ENCODE measurements at places on chromosomes 5 and 9. TPM values are rescaled to one million over a fixed set of nuclear protein-coding genes. Genes with fewer than 3 reads are reported as not detected.

Gene PCDHB16
- 2.0 TPM for total RNA-seq

- DNase-seq = no peak
- H3K27me3 ChIP-seq = no peaks in the 10 kb centered on the region
- no peak overlapping the region for H3K27ac ChIP-seq
- H3K4me1 ChIP-seq = no peaks in the 10 kb centered on the region
- H3K36me3 ChIP-seq = no peaks in the 10 kb centered on the region
- H3K4me3 ChIP-seq = no peak overlapping the region
Observed at GRCh38 chr9:92429836-92430235, 5.6 kb upstream of the OMD start.

Gene PRDM9
- total RNA-seq = not detected

- DNase-seq = no peak
- no peaks in the 10 kb centered on the region for H3K27me3 ChIP-seq
- H3K4me1 ChIP-seq = peaks cover 15% of the 10 kb centered on the region
- no peak overlapping the region for H3K4me3 ChIP-seq
- H3K36me3 ChIP-seq = no peaks in the 10 kb centered on the region
Observed at GRCh38 chr9:36576866-36577265, 4.2 kb downstream of the MELK start.

DNA sequence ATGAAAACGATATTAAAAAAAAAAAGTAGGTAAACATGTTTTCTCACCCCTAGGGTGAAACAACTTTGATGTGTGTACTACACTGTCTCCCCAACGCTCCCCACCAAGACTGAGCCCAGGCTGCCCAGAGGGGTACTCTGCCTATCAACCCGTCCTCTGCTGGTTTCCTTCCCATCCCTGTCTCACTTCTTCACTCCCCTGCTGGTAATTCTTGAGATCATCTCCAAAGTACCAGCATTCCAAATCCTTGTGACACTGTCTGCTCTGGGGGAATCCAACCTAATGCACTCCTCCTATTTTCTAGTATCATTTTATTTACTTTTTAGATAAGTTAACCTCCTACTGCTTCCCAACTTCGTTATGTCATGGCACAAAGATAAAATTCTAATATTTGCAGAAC is 6.3 kb upstream of the APTX start:
- no peak for DNase-seq
- H3K4me3 ChIP-seq = no peak overlapping the region
- no peaks in the 10 kb centered on the region for H3K4me1 ChIP-seq
- no peaks in the 10 kb centered on the region for H3K27me3 ChIP-seq
- no peak overlapping the region for H3K27ac ChIP-seq
- H3K36me3 ChIP-seq = no peaks in the 10 kb centered on the region

DNA sequence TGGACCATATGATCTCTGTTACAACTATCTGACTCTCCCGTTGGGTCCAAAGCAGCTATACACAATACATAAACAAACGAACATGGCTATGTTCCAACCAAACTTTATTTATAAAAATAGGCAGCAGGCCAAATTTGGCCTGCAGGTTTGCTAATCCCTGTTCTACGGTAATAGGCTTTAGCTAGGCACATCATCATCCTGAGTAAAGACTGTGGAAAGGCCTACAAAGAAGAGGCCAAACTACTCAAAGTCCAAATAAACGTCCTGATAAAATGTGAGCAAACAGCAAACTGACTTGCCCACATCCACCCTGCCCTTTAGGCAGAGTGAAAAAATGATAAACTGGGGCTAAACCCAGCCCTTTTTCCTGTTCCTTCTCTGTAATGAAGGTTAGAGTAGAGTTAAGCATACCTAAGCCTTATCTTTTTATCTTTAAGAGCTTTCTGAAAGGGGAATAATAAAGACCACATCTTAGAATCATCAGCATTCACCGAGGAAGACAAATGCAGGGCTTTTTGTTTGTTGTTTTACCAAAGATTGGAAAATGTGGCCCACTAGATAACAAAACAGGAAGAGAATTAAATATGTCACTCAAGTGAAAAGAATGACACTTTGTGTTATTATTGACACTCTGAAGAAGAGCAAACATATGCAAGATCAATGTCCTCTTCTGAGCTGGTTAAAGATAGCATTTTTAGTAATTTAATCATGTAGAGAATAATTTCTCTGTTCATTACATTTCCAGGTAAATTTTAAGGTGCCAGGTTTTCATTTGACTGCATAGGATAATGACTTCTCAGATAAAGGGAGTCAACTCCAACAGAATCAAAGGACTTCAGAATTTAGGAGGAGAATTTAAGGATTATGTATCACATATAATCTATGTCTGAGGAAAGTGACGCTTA is 160.0 kb upstream of the GNA14 start:
- no peak overlapping the region for H3K4me3 ChIP-seq
- no peak overlapping the region for H3K27ac ChIP-seq
- H3K27me3 ChIP-seq = no peaks in the 10 kb centered on the region

- no peaks in the 10 kb centered on the region for H3K27me3 ChIP-seq
- no peak for DNase-seq
- H3K27ac ChIP-seq = no peak overlapping the region
Observed at GRCh38 chr9:118109542-118109941, 405.3 kb downstream of the TLR4 start.

GRCh38 chr5:113760486-113760885 is 247.0 kb downstream of the YTHDC2 start:
- DNase-seq = no peak
- no peaks in the 10 kb centered on the region for H3K36me3 ChIP-seq

- H3K36me3 ChIP-seq = no peaks in the 10 kb centered on the region
- no peaks in the 10 kb centered on the region for H3K27me3 ChIP-seq
- DNase-seq = no peak
- H3K4me3 ChIP-seq = no peak overlapping the region
- H3K4me1 ChIP-seq = no peaks in the 10 kb centered on the region
Observed at GRCh38 chr5:51806677-51807076, 423.4 kb downstream of the ISL1 start.

GRCh38 chr9:4831944-4832343 is 39.2 kb downstream of the RCL1 start:
- H3K27ac ChIP-seq = no peak overlapping the region
- no peaks in the 10 kb centered on the region for H3K4me1 ChIP-seq
- no peaks in the 10 kb centered on the region for H3K36me3 ChIP-seq
- DNase-seq = no peak
- H3K4me3 ChIP-seq = no peak overlapping the region

GRCh38 chr5:144142824-144143162 is 27.7 kb downstream of the YIPF5 start:
- no peak overlapping the region for H3K4me3 ChIP-seq
- H3K27ac ChIP-seq = no peak overlapping the region
- no peaks in the 10 kb centered on the region for H3K36me3 ChIP-seq
- H3K4me1 ChIP-seq = peaks cover 9% of the 10 kb centered on the region
- H3K27me3 ChIP-seq = no peaks in the 10 kb centered on the region
- DNase-seq = no peak

DNA sequence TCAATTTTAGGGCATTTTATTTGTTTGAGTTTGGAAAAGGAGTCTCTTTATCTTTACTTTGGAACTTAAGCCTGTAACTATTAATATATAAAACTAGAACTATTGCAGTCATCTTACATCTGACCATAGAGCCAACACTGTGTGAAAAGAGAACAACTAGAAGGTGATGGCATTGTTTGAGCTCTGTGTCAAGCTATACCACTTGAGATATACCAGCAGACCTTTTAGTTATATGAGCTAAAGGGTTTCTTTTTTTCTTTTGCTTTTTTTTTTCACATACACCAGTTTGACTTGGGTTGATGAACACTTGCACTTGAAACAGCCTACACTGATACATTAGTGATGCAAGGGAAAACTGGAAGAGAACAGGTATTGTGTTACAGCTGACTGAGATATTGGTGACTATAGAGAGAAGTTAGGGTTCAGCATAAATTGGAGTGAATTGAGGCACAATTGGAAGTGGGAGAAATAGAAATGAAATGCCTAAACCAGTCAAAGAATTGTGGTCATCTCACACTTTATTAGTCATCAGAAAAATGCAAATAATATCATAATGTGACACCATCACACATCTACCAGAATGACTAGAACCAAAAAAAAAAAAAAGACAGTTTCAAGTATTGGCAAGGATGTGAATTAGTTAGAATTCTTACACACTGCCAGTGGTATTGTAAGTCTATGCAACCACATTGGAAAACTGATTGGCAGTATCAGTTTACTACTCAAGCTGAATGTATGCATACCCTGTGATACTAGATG is 60.9 kb downstream of the ADRB2 start:
- H3K27ac ChIP-seq = no peak overlapping the region
- H3K36me3 ChIP-seq = no peaks in the 10 kb centered on the region
- no peaks in the 10 kb centered on the region for H3K27me3 ChIP-seq
- no peak overlapping the region for H3K4me3 ChIP-seq
- DNase-seq = no peak

Gene EIF4E1B
- not detected for total RNA-seq

GRCh38 chr9:136007934-136008692 is 46.9 kb upstream of the UBAC1 start:
- no peak for DNase-seq
- H3K27me3 ChIP-seq = no peaks in the 10 kb centered on the region
- peak overlapping the region; percentile 52 for H3K27ac ChIP-seq
- H3K36me3 ChIP-seq = peaks cover 10% of the 10 kb centered on the region
- H3K4me3 ChIP-seq = no peak overlapping the region

Gene ADCY2
- total RNA-seq = 0.32 TPM

DNA sequence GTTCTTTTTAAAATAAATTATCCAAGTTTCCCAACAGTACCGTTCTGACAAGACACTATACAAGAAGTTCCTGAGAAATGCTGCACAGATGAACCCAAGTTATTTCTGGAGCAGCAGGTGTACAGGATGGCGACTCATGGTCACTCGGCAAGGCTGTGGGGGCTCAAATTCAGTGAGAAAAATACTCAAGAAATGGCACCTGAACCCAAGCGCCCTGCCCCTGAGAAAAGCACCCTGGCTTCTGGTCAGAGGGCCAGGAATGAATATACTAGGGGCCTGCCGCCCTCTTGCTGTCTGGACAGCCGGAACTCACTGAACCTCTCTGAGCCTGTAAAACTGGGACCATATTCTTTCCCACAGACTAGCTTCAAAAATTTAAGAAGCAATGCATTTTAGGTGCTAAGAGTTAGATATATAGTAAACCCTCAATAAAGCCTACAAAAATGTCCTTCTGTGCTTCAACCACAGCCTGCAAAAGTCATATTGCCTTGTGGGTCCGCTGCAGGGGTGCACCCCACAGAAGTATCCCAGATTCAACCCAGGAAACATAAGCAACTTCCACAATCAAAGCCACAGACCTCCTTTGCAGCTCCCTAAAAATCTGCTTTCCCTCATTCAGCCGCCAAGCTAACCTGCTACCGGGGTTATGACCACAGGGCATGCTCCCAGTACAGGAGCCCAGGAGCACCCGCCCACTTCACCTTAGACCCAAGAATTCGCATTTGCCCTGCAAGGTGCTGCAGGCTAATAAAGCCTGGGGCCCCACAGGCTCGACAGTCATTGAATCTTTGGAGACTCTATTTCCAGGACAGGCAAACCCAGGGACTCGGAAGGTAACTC is 1.4 kb downstream of the RAPGEF1 start:
- peaks cover 51% of the 10 kb centered on the region for H3K4me1 ChIP-seq
- no peaks in the 10 kb centered on the region for H3K27me3 ChIP-seq
- DNase-seq = no peak
- H3K27ac ChIP-seq = peak overlapping the region; percentile 91

DNA sequence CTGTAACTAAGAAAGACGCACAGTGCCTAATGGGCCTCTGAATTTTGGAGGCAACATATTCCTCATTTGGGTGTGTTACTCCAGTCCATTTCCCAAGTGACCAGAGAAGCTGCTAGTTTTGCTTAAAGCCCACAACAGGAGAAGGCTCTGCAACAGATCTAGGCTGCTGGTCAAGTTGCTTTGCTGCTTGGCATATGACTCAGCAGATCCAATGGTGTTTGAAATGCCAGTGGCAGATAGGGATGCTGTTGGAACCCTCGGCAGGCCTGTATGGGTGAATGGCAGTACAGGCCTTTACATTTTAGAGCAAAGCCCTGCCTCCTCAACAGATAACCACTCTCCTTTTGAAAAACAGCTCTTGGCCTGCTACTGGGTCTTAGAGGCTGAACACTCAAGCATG is 36.2 kb upstream of the ROR2 start:
- H3K27ac ChIP-seq = no peak overlapping the region
- no peaks in the 10 kb centered on the region for H3K36me3 ChIP-seq
- DNase-seq = no peak
- H3K4me3 ChIP-seq = no peak overlapping the region
- H3K4me1 ChIP-seq = no peaks in the 10 kb centered on the region

GRCh38 chr9:119781886-119782285 is 412.7 kb upstream of the BRINP1 start:
- no peaks in the 10 kb centered on the region for H3K36me3 ChIP-seq
- H3K27me3 ChIP-seq = no peaks in the 10 kb centered on the region
- H3K4me1 ChIP-seq = no peaks in the 10 kb centered on the region
- H3K4me3 ChIP-seq = no peak overlapping the region

DNA sequence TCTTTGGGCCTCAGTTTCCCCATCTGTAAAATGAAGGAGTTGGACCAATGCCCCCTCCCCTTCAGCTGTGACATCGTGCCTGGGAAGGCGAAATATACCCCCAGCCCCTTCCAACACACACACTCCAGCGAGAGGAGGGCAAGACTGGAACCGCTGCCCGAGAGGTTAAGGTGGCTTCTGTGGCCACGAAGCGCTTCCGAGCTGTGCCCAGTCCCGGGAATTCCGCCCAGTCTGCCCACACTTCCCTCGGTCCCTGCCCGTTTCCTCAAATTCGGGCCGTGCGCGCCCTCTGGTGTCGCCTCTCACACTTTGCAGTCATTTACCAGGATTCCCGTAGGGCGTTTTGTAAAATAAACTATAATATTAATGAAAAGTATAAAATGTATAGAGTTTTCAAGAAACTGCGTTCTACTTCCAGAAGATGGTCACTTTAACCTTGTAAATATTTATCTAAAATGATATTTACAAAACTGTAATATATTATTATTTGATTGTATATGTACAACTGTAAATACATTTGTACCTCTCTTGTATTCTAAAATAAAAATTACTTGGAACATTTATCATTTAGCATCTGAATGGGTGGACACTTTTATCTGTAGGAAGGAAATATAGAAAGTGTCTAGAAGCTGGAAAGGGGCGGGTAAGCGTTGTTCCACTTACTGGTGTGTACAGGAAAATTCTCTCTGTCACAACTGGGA is 11.0 kb upstream of the EXOSC2 start:
- H3K36me3 ChIP-seq = no peaks in the 10 kb centered on the region
- peak overlapping the region; percentile 61 for H3K4me3 ChIP-seq

- no peak for DNase-seq
- H3K4me1 ChIP-seq = no peaks in the 10 kb centered on the region
- H3K27me3 ChIP-seq = no peaks in the 10 kb centered on the region
- no peak overlapping the region for H3K4me3 ChIP-seq
- no peaks in the 10 kb centered on the region for H3K36me3 ChIP-seq
Observed at GRCh38 chr9:104025104-104025503, 69.0 kb upstream of the SMC2 start.

DNA sequence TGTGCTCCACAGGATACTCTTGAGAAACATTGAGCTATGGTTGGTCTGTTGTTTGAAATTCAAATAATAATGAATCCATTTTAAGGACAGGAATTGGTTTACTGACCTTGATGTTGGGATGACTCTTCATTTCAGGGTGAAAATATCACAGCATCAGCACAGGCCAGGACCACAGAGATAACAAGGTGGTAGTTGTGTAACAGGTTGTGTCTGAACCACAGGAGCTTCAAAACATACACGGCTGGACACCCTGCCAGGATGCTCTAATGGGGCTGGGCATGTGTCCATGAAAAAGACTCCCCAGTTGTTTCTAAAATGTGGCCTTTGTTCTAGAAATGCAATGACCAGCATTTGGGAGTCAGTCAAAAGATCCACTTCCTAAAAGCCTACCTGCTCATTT is 69.8 kb downstream of the ACO1 start:
- H3K27me3 ChIP-seq = no peaks in the 10 kb centered on the region
- no peaks in the 10 kb centered on the region for H3K4me1 ChIP-seq
- no peak overlapping the region for H3K27ac ChIP-seq
- H3K36me3 ChIP-seq = peaks cover 19% of the 10 kb centered on the region
- no peak for DNase-seq
- H3K4me3 ChIP-seq = no peak overlapping the region

Gene AFAP1L1
- 46.5 TPM for total RNA-seq

Gene PCDHGA12
- 9.0 TPM for total RNA-seq
